ENCODE measurements at places on chromosomes 11 and 22. TPM values are rescaled to one million over a fixed set of nuclear protein-coding genes. Genes with fewer than 3 reads are reported as not detected.

ANAPC15 gene
- 88.9 TPM for total RNA-seq

PRR14L gene
- 6.6 TPM for total RNA-seq

SEPTIN3 gene
- total RNA-seq, result 1.3 TPM

DERL3 gene
- 0.68 TPM for total RNA-seq

SCARF2 gene
- total RNA-seq, result 0.59 TPM

GRIK4 gene
- total RNA-seq, result not detected

HEPACAM gene
- not detected for total RNA-seq

ZNF280B gene
- 1.5 TPM for total RNA-seq

COPB1 gene
- total RNA-seq, result 131 TPM

ABTB2 gene
- total RNA-seq, result 41.2 TPM

Measured in A549 treated with ZK216348 at 1 μM for 4 hours (cell line).